ENCODE measurements at places on chromosomes 12 and 14. TPM values are rescaled to one million over a fixed set of nuclear protein-coding genes. Genes with fewer than 3 reads are reported as not detected.

The LRTM2 gene
- not detected for total RNA-seq

The SERPINA12 gene
- total RNA-seq, result not detected

The KLHL33 gene
- 0.35 TPM for total RNA-seq

The BCAT1 gene
- 13.1 TPM for total RNA-seq

The SERPINA10 gene
- total RNA-seq, result not detected

The GSG1 gene
- total RNA-seq, result not detected

The ANKRD33 gene
- total RNA-seq, result not detected

The CAPS2 gene
- 11.3 TPM for total RNA-seq

- DNase-seq, result no peak
Measured at GRCh38 chr14:75249251-75249957, 29.2 kb upstream of the FOS start.

GRCh38 chr12:126385785-126386184 is 1320.5 kb downstream of the AACS start:
- DNase-seq, result no peak

GRCh38 chr12:127726671-127727315 is 540.2 kb upstream of the TMEM132C start:
- DNase-seq, result no peak

GRCh38 chr14:97273540-97273939 is 476.4 kb downstream of the VRK1 start:
- DNase-seq, result no peak

GRCh38 chr14:33792720-33793368 is 158.0 kb downstream of the EGLN3 start:
- DNase-seq, result peak; percentile 82

GRCh38 chr12:126038434-126038833 is 973.2 kb downstream of the AACS start:
- no peak for DNase-seq

- no peak for DNase-seq
Measured at GRCh38 chr12:2211119-2211518, 158.3 kb downstream of the CACNA1C start.

DNA sequence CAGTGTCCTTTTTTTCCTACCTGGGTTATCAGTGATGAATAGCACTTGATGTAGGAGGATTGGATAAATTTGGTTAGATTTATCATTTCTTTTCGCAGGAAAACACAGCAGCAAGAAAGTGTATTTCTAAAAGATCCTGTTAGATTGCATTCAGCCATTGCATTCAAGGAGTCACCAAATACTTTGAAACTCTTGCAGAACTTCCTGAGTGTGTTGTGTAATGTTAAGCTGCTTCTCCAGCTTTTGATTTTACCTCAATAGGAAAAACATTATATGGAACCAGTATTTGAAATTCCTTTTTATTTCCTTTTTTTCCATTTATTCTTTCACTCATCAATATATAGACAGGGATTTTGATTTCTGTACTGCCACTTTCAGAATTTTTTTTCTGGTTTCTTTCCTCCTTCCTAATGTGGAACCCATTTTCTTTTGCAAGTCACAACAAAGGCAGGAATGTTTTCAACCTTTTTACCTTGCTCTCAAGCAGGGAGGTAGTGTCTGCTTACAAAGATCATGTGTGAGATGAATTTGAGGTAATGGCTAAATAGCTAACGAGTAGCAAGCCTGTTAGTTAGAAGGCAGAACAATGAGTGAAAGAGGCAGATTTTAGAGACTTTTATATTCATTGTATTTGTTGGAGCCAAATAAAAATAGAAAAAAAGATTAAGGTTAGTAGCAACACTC is 56.2 kb downstream of the PPHLN1 start:
- no peak for DNase-seq

GRCh38 chr14:74921987-74922751 is 891 bp downstream of the RPS6KL1 start:
- no peak for DNase-seq

GRCh38 chr14:25050269-25051150 is 563 bp upstream of the STXBP6 start:
- DNase-seq, result no peak

DNA sequence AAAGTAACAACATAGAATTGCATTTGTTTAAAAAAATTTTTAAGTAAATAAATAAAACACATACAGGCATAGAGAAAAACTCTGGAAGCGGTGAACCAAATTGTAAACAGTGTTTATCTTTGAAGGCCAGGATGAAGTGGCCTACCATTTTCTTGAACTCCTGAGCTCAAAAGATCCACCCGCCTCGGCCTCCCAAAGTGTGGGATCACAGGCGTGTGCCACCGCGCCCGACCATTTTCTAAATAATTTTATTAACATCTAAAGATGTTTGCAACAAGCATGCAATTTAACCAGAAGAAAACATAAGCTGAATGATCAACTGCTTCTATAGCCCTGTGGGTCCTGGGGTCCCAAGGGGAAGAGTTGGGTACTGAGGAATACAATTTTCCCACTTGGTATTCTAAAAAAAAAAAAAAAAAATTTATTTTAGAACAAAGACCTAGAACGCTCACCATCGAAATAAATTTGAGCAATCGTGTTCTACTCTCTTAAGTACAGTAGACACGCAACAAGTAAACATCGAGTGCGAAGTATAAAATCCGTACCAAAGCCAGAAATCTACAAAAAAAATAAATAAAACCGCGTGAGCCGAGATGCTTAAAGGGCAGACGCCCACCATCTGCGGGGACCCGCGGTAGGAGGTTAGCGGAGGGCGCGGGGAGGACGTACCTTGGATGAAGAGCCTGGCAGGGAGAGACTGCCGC is 484 bp downstream of the MIS18BP1 start:
- no peak for DNase-seq

DNA sequence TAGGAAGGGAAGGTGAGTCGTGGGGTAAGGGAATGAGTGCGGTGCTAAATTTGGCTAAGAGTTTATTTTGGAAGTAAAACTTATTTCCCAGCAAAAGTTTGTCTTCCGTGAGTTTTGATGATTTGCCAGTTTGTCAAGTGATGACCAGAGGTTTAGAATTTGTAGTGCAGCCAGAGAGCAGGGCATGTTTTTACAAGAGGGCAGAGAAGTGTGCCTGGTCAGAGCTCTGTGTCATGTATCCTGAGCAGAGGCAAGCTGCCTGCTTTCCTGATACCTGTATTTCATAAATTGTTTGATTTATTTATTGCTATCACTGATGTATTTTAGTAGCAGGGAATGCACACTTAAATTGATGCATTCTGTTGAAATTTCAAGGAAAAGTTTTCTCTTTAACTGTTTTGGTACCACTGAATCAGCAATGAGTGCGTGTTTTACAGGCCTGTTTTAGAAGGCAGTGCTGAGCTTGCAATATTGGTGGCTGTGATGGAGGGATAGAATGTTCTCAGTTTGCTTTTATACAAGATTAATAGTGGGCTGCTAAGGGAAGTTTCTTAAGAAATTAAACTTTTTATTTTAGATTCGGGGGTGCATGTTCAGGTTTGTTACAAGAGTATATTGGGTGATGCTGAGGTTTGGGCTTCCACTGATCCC is 19.7 kb upstream of the RD3L start:
- no peak for DNase-seq

DNA sequence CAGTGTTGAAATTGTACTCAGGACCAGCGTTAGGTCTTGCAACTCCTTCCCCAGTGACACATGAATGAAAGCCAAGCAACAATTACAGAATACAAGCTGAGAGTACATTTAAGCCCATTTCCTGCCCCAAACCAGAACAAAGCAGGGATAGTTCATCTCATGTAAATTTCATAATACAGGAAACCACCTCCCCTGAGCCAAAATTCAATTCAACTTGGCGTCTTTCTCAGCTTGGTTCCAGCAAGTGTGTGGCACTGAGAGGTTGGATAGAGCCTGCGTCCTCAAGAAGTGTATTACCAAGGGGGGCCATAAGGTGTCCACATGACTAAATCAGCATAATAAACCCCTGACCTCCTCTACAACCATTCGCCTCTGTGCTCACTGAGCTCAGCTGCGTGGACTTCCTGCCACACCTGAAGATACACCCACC is 278.9 kb upstream of the CRY1 start:
- DNase-seq, result no peak

DNA sequence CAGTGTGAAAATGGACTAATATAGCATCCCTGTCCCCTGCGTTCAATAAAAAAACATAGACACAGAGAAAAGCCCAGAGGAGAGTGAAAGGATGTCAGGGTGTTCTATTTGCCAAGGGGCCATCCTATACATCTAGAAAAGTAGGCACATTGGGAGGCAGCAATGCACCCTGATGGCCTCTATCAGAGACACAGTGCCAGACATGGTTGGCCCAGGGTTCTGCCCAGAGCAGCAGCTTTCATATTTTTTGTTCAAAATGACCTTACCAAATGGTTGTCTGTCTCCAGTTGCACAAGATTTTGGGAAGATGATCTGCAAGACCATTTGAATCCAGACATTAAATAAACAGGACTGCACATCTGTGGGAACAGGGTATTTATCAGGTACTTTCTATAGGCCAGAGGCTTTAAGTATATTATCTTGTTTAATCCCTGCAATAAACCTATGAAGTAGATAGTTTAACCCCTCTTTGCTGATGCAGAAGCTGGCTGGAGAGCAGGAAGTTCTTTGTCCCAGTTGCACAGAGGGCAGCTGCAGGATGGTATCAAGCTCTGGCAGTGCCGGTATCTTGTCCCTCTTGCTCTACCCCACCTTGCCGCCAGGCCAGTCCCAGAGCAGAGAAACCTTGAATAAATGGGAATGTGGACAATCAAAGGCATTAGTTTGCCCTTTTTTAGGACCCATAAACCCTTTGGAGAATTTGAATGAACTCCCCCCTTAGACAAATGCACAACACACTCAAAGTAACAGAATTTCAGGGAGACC is 171.8 kb upstream of the PWP1 start:
- DNase-seq, result no peak

- DNase-seq, result no peak
Measured at GRCh38 chr14:86057018-86057667, 527.2 kb downstream of the FLRT2 start.

- DNase-seq, result no peak
Measured at GRCh38 chr12:120139958-120140357, 23.4 kb upstream of the RAB35 start.

GRCh38 chr12:46573347-46573658 is 200.7 kb upstream of the SLC38A2 start:
- no peak for DNase-seq

- DNase-seq, result no peak
Measured at GRCh38 chr12:49922349-49923034, 18.8 kb upstream of the FAIM2 start.

GRCh38 chr12:101745481-101745880 is 6.2 kb upstream of the SYCP3 start:
- no peak for DNase-seq

GRCh38 chr12:24307716-24308335 is 358.4 kb upstream of the SOX5 start:
- DNase-seq, result no peak

DNA sequence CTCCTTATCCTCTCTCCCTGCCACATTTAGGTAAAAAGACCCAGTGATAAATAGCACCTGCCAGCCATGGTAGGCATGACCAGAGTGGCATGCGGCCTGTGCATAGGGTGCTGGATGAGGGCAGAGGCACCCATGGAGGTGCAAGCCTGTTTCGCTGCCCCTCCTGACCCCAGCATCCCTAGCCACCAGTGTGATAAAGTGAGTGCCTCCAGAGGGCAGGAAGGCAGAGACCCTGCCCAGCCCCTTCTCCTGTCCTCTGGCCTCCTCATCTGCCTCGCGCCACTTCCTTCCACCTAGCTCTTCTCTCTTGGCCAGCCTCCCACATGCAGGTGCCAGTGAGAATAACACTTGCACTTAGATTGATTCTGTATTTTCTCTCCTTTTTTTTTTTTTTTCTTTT is 108.3 kb upstream of the FUT8 start:
- no peak for DNase-seq

DNA sequence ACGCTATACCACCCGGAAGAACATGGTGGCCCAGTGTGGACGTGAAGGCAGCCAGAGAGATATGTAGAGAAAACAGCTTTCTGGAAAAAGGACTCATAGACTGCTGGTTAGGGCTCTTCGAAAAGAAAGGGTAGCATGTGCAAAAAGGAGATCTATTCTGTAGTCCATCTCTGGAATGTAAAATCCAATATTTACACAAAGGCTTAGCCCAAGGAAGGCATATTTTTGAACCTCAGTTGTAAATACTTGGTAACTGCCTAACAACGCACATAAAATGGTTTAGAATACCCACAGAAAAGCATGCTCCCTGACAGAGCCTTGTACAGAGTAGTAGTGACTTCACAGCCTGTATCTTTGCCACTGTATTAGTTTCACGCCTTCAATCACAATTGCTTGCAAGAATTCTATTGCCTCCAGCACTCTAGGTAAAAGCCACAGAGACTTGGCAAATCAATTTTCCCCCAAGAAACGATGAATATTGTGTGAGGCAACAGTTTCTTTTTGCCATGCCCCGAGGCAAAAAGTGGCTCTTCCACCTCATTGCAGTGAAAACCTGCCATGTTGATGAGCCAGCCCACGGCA is 59.2 kb downstream of the TRIM9 start:
- DNase-seq, result no peak

DNA sequence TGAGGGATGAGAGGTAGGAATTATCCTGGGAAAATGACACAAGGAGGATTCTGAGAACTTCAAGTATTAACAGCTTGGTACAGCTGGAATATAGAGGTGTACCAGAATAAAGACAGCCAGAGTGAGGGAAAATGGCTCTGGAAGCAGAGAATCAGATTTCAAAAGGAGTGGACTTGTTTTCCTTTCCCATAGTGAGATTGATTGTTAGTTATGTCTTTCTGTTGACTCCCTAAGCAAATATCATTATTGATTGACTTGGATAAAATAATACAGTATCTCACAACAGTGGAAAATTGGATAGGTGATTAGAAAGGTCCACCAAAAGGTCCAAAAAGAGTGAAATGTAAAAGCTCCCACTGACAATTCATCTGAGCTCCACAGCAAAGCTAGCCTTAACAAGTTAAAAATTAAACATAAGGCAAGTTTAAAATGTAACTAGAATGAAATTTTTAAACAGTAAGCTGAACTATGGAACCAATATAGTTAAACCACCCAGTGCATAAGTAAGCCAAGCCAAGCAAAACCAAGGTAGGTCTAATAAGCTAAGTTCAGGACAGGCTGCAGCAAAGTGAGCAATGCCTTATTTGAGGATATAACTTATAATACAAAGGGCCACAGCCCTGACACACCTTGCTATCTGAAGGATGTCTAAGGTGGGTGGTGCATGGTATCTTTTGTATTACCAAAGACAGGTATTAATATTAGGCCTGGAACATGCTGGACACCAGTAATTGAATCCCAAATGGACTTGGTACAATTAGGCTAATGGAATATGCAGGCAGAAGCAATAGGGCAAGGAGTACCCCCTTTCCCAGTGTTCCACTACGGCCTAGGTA is 21.8 kb downstream of the ENTPD5 start:
- DNase-seq, result no peak

DNA sequence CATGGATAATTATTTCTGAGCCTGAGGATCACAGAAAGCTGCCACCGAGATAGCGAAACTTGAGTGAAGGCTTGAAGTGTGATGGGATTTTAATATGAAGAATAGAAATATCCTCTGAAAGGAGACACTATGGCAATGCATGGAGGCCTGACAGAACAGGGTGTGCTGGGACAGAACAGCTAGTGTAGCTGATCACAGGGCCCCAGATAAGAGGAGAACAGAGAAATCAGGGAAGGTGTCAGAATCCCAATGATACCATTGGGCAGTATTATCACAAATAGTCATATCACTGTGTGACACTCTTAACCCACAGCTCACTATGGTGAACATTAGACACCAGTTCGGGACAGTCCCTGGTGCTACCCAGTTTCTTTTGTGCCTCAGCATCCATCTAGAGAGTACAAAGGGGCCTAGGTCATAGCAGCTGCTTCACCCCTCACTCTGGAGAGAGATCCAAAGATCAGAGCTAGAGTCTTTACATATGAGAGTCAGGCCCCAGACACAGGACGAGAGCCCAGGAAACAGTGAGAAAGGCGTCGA is 506 bp upstream of the OR10P1 start:
- no peak for DNase-seq
